ENCODE measurements at places on chromosomes 6 and 20. TPM values are rescaled to one million over a fixed set of nuclear protein-coding genes. Genes with fewer than 3 reads are reported as not detected.

SCRT2 gene
- not detected for total RNA-seq

DOK5 gene
- 2.3 TPM for total RNA-seq

NFYA gene
- 20.9 TPM for total RNA-seq

PCK1 gene
- total RNA-seq = 467 TPM

CYP39A1 gene
- total RNA-seq = 4.5 TPM

CRIP3 gene
- 1.3 TPM for total RNA-seq

C20orf141 gene
- total RNA-seq = not detected

PFDN6 gene
- 50.1 TPM for total RNA-seq

BMP2 gene
- total RNA-seq = 46.1 TPM

DEFB124 gene
- not detected for total RNA-seq

- DNase-seq = no peak
These were observed 169.8 kb downstream of the MMS22L start for GRCh38 chr6:97113170-97113569.

DNA sequence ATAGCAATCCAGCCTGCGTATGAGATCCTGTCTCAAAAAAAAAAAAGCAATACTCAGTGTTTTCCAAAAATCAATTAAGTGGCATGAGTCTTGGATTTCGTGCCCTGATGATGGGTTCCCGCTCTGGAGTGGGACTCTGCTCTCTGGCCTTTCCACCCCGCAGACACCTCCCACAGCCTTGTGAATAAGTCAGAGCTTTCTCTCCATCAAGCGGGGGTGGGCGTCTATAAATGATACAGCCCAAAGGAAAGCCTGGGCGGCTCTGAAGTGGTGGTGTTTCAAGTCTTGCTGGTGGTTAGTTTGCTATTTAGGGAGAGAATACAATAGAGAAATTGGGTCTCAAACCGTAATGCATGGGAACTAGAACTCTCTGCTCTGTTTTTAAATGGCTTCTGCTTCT lies 52.5 kb upstream of the TAGAP start:
- DNase-seq = no peak

DNA sequence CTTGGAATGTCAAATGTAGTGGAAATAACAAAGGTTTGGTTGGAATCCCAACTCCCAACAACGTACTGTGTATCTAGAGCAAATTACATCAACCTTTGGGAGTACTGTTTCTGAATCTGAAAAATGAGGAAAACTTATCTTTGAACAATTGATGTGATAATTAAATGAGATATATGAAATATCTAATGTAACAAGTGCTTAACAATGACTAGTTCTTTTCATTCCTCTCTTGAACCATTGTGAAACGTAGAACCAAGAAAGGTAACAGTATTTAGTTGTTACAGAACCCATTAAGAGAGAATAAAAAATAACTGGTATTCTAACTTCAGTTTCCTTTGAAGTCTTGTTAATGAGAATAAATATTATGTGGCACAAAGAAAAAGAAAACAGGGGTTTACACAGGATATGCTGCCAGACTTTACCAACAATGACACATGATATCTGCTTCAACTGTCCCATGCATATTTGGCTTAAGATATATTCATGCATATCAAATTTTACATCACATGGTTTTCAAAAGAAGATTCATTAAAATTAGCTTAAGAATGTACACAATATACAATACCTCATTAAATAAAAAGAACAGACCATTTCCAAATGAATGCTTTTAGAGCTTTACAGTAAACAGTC lies 111.8 kb downstream of the ATG5 start:
- no peak for DNase-seq

DNA sequence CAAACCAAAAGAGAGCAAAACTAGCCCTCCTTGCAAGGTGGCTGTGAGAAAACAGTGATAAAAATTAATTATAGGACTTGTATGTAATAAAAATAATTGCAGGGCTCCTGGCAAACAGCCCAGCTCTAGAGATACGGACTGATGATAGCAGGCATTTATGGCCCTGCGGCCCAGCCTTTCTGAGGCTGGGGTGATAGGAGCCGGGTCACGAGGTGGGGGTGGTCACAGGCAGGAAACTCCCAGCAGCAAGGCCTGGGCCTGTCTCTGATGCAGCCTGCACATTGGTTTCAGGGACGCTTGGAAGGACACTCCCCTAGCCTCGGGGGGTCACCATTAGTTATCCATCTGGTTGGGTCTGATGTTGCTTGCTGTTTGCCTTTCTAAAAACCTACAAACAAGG lies 18.7 kb upstream of the TTPAL start:
- peak; percentile 61 for DNase-seq

DNA sequence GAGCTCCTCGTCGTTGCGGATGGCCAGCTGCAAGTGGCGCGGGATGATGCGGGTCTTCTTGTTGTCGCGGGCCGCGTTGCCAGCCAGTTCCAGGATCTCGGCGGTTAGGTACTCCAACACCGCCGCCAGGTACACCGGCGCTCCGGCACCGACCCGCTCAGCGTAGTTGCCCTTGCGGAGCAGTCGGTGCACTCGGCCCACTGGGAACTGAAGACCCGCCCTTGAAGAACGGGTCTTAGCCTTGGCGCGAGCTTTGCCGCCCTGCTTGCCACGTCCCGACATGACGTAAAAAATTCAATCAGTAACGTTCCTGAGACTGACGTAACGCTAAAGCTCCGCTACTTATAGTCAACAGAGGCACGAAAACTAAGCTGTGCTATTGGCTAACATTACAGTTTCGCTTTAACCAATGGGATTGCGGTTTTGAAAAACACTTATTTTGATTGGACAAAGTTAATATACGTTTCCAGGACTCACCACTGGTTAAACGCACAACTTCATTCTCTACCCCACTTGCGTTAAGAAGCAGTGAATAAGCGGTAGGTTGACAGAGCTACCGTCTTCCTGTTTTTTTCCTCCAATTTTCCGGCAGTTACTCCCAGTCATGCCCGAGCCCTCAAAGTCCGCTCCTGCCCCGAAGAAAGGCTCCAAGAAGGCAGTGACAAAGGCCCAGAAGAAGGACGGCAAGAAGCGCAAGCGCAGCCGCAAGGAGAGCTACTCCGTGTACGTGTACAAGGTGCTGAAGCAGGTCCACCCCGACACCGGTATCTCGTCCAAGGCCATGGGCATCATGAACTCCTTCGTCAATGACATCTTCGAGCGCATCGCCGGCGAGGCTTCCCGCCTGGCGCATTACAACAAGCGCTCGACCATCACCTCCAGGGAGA lies 73.9 kb downstream of the OR2B2 start:
- peak; percentile 93 for DNase-seq

DNA sequence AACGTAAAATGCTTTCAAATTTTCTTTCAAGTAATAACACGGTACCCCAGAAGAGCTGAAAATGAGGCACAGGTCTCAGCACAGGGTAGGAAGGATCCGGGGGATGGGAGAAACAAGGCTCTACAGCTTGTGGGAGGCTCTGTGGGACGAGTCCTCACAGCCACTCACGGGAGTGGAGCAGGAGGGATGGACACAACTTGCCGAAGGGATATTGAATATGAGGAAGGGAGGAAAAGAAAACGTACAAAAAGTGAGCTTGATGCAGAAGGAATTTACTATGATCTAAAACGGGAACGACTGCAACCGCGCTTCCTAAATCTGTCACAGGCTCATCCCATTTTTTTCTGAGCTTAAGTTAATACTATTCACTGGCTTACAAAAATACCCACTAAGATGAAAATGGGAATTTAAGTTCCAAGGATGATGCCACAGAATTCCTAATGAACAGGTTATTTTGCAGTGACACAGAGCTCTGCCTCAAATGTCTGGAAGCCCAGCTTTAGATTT lies 72.9 kb downstream of the FYN start:
- no peak for DNase-seq

GRCh38 chr6:15826814-15827318 lies 164.0 kb upstream of the DTNBP1 start:
- DNase-seq = no peak

DNA sequence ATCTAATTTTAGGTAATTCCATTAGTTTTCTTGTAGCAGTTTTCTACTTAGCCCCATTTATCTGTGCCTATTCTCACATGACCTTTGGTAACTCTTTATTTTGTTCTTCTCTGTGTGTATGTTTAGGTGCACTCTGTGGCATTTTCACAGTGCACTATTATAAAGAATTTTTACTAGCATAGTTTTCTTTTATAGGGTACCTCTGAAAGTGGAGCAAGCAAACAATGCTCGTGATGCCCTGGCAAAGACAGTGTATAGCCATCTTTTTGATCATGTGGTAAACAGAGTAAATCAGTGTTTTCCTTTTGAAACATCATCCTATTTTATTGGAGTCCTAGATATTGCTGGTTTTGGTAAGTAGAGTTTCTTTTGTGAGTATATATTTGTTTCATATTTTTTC lies 107.9 kb downstream of the MYO6 start:
- no peak for DNase-seq

DNA sequence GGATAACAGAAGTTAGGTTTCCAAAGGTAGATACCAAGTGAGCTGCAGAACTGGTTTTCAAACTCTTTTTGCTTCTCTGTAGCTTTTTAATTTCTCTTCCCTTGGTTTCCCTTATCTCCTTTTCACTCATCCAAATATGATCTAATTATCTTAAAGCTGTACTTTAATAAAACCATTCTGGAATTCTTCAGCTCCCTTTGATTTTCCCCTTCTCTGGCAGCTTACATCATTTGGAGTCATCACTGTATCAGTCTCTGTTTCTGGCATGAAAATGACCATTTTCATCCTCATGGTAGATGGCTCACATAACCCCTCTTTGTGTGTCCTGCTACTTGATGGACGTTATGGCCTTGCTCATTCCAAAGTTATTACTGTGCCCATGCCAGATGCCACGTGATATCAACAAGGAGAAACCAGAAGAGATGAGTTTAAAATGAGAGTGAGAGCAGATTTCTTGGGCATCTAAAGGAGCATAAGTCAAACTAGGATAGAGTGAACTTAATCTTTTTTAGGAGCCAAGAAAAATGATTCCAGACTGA lies 620.2 kb downstream of the QKI start:
- no peak for DNase-seq

GRCh38 chr6:133682506-133683307 lies 206.2 kb upstream of the TCF21 start:
- DNase-seq = no peak

DNA sequence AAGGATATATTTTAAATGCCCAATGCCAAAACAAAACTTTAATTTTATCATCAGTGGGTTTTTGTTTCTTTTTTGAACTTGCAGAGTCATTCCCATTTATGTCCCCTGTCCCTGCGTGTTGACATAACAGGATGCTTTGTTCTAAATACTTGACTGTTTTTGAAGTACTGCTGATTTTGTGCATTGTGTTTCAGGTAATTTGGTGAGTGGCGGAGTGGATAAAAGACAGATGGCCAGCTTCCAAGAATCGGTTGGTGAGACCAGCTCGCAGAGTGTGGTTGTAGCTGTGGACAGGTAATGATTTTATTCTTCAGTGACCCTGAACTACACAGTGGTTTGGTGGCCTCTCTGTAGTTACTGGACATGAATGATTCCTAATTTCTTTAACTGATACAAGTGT lies 50.5 kb upstream of the CSE1L start:
- DNase-seq = no peak

GRCh38 chr20:49865559-49865958 lies 49.8 kb downstream of the SPATA2 start:
- DNase-seq = no peak

GRCh38 chr6:161008245-161008644 lies 16.7 kb downstream of the MAP3K4 start:
- DNase-seq = no peak

- no peak for DNase-seq
These were observed 110.0 kb upstream of the KCNK16 start for GRCh38 chr6:39432330-39433025.

- DNase-seq = no peak
These were observed 61.2 kb downstream of the RPP40 start for GRCh38 chr6:4942673-4943009.

- DNase-seq = no peak
These were observed 649.7 kb upstream of the GJE1 start for GRCh38 chr6:141482796-141483597.

- no peak for DNase-seq
These were observed 33.5 kb downstream of the DLL1 start for GRCh38 chr6:170257376-170257775.

DNA sequence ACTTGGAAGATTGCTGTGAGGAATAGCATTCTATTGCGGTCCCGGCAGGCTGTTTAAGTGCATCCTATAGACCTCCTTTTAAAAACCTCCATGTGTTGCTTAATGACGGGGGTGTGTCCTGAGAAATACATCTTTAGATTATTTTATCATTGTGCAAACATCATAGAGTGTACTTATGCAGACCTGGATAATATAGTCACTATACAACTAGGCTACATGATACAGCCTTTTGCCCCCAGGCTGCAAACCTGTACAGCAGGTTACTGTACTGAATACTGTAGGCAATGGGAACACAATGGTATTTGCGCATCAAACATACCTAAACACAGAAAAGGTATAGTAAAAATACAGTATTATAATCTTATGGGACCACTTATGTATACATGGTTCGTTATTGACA lies 175.6 kb downstream of the RNF144B start:
- no peak for DNase-seq

DNA sequence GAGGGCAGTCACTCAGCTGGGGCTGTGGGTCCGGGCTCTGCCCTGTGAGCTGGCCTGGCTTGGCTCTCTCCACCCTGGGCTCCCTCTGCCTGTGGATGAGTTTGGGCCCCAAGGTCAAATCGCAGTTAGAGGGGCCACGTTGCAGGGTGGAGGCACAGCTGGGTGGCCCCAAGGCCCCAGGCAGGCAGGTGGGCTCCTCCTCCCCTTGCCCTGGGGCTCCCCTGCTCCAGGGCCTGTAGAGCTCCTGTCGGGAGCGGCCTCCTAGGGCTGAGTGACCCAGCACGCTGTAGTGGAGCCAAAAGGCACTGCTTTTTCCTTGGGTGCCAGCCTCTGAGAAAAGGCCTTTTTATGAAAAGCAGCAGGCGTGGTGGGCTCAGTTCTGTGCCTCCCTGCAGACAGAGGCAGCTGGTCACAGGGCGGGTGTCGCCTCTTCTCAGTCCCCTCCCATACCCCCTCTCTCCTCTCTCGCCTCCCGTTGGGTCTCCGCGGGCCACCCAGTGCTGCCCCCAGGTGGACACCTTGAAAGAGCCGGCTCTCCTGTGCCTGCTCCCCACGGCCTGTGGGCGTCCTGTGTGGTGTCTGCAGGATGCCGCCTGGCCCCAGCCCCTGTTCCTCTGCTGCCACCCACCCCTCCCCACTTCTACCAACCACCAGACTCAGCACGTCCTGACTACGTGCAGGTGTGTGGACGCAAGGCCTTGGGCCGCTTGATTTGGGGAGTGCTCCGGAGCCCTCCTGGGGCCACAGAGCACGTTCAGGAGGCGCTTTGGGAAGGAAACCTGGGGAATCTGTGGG lies 13.2 kb downstream of the SS18L1 start:
- DNase-seq = peak; percentile 71

- no peak for DNase-seq
These were observed 21.0 kb downstream of the SULF2 start for GRCh38 chr20:47764154-47764733.

- DNase-seq = peak; percentile 30
These were observed 103.1 kb upstream of the SPACA1 start for GRCh38 chr6:87944541-87944954.

GRCh38 chr6:4225161-4225872 lies 89.9 kb upstream of the ECI2 start:
- no peak for DNase-seq

GRCh38 chr20:19777981-19778380 lies 19.9 kb downstream of the RIN2 start:
- DNase-seq = no peak
